ENCODE measurements at places on chromosomes 1 and 21.

DNA sequence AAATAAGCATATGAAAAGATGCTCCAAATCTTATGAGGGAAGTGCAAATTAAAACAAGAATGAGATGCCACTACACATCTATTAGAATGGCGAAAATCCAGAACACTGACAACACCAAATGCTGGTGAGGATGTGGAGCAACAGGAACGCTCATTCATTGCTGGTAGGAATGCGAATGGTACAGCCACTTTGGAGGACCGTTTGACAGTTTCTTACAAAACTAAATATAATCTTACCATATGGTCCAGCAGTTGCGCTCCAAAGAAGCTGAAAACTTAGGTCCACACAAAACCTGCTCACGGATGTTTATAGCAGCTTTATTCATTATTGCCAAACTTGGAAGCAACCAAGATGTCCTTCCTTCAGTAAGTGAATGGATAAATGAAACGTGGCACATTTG lies 50.3 kb downstream of the POFUT2 start:
- no peak for DNase-seq

DNA sequence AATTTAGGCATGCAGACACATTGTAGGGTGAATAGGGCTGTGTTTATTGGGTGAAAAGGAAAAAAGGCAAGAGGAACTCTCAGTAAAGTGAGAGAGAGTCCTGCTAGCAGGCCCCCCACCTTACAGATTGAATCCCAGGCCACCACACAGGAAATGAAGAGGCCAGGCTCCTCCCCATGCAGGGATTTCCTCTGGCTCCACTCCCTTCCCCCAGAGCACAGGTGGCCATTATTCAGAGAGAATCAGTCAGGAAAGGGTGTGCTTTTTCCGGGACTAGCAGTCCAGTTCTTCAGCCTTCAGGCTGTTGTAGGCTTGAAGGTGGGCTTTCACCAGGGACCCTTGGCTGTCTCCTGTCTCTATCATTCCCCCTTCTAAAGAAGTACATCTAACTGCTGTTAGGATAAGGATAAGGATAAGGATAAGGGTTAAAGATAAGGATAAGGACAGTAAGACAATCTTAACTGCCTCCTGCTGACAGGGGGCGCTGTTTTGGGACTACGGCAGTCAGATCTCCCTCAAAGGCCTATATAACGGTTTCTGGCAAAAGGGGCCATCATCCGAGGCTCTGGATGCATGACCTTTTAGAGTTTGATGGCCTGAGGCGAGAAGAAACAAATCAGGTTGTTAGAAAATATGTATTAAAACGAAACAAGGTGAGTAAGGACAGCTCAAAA lies 26.3 kb downstream of the ZNF648 start:
- DNase-seq, result peak; percentile 10

GRCh38 chr1:21869620-21870121 lies 57.6 kb downstream of the LDLRAD2 start:
- no peak for DNase-seq

DNA sequence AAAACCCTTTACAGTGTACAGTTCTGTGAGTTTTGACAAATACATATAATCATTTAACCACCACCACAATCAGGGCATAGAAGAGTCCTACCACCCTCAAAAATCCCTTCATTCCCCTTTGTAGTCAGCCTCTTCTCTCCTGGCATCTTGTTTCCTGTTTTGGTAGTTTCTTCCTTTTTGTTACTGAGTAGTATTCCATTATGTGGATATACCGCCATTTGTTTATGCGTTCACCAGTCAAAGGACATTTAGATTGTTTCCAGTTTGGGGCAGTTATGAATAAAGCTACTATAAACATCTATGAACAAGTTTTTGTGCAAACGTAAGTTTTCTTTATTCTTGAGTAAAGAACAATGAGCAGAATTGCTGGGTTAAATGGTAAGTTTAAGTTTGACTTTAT lies 49.6 kb downstream of the RNF220 start:
- DNase-seq, result no peak

- DNase-seq, result no peak
These were observed 91.2 kb downstream of the TGFB2 start for GRCh38 chr1:218436346-218436745.

DNA sequence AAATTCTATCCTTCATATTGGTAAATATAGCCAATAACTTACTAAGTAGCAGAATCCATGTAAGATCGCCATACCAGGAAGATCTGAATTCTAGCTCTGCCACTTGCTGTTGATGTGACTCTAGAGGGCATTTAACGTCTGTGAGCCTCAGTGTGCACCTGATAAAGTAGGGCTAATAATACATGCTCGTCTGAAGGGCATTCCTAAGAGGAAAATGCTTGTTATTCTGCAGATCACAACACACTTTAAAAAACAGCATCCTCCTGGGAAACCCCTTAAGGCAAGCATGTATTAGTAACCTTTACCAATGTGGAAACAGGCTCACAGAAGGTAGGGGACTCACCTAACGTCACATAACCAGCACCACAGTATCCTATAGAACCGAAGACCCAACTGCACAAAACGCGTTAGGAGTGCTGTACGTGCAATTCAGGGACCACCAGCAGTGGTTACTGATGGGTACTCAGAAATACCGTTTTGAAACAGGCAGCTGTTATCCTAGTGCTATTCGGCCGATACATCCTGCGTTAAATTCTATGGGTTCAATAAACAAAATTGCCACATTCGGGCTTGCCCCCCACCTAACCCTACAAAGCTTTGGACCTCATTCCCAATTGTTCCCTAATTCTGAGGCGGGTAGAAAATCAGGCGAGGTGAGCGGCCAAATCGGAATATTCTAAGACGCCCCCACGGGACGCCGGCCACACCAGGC lies 758 bp downstream of the DEPDC1 start:
- DNase-seq, result no peak

DNA sequence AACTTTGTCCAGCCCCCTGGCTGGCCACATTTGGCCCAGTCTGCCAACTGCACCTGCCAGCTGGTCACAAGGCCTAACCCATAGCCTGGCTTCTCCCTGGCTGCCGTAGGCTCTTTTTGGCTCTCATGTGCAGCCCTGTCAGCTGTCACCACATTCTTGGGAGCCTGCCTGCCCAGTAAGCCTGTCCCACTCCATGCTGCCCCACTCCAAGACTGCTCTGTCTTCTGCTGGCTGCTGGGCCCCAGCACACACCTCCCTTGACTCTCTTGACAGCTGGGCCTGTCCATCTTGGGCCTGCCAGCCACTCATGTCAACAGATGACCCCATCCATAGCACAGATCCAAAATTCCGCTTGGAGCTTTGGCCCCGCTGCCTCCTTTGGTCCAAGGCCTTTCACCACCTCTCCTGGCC lies 74.3 kb upstream of the EDN2 start:
- DNase-seq, result no peak

- no peak for DNase-seq
These were observed 36.1 kb downstream of the SNAP47 start for GRCh38 chr1:227771326-227771725.

DNA sequence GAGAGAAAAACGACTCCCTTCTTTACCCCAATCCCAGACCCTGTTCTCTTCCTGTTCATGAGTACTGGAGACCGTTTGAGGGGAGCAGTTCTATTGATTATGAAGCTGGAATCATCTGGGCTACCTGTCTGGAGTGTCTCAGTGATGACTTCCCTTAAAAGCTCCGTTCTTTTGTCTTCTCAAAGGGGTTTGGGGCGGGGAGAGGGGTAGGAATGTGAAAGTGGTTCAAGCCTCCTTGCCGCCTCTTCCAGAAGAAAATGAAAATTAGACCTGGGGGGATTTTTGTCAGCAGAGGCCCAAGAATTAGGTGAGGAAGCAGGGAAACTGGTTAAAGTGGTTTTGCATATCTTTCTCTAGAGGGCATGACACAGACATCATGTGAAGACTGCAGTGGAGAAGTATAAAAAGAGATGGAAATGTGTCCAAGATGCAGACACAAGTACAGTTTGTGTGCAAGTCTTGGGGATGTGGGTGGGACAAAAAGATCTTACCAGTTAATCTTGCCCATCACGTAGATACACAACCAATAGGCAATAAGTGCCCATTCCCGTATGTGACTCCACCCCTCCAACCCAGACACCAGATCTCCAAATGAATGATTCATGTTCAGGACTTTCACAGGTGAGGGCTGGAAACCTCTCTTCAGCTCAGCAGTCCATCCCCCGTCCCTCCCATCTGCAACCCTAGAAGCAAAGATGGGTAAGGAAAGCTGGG lies 470 bp upstream of the MTMR11 start:
- no peak for DNase-seq

GRCh38 chr1:13702425-13703127 lies 2.6 kb downstream of the PRDM2 start:
- DNase-seq, result peak; percentile 34
